ENCODE measurements at places on chromosomes 5 and 9.

DNA sequence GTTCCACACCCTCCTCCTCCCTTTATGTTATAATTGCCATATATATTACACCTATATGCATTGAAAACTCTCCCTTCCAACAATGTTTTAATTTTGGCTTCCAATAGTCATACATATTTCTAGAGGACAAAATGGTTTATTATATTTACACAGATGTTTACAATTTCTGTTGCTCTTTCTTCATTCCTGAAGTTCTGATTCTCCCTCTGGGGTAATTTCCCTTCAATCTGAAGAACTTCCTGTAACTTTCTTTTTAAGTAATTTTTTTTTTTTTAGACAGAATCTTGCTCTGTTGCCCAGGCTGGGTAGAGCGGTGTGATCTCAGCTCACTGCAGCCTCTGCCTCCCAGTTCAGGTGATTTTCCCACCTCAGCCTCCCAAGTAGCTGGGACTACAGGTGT, 173.0 kb upstream of the MAP1B start:
- DNase-seq, result no peak

DNA sequence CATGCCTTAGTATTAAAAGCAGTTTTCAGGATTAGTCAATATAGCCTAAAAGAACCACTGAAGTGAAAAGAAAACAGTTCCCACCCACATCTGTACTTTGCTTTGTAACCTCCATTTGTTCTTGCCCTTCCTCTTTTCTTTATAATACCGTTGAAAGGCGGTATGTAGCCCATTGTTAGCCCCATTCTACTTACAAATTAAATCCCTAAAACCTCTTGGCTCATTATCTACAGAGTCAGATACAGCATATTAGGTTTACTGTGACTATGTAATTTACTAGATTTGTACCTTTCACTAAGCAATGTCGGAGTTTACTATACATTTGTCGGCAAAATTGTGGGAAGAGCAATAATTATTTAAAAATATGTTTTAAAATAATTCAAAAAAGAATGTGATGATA, 17.3 kb downstream of the ALDH1A1 start:
- DNase-seq, result no peak

DNA sequence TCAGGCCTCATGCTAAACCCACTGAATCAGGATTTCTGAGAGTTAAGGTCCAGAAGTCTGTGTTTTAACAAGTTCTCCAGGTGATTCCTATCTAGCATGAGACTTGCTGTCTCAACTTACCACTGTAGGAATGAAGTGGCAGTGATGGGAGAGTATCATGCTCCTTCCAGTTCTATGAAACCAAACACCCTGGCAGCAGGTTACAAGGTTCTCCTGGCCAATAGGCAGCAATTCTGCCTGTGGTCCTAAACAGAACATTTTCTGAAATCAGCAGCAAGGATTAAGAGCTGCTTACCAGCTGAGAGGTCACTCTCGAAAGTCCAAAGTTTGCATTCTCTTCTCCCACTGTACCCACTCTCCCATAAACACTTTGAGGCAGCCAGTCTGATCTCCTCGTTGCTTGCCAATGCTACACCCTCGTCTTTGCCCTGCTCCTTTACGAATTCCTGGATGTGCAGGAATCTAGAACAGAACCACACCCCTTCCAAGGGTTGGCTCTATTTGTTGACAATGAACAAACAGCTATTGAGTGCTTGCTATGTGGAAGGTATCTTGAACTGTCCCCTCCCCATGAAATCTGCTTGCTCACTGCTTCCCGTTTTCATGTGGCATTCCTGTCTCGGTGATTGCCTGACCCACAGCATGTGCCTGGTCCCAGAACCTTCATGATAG, 100.5 kb downstream of the TMEM174 start:
- DNase-seq, result no peak

- no peak for DNase-seq
Observed at GRCh38 chr9:125534971-125535701, 171.9 kb downstream of the MAPKAP1 start.

- no peak for DNase-seq
Observed at GRCh38 chr5:129063483-129064113, 31.0 kb upstream of the ISOC1 start.

DNA sequence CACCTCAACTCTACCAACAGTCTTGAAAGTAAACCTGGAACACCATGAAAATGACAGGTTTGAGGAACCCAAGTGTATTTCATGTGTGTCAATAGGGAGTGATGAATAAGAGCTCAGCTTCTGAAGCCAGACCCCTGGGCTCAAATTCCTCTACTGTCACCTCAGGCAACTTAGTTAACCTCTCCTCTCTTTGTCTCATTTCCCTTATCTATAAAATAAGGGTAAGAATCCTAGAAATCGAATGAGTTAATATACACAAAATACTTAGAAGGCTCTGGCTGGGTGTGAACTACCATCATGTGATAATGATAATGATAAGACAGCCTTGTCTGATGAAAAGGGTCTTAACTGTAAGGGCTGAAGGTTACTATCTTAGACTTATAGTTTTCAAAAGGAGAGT, 66.3 kb downstream of the PIP5K1B start:
- no peak for DNase-seq

DNA sequence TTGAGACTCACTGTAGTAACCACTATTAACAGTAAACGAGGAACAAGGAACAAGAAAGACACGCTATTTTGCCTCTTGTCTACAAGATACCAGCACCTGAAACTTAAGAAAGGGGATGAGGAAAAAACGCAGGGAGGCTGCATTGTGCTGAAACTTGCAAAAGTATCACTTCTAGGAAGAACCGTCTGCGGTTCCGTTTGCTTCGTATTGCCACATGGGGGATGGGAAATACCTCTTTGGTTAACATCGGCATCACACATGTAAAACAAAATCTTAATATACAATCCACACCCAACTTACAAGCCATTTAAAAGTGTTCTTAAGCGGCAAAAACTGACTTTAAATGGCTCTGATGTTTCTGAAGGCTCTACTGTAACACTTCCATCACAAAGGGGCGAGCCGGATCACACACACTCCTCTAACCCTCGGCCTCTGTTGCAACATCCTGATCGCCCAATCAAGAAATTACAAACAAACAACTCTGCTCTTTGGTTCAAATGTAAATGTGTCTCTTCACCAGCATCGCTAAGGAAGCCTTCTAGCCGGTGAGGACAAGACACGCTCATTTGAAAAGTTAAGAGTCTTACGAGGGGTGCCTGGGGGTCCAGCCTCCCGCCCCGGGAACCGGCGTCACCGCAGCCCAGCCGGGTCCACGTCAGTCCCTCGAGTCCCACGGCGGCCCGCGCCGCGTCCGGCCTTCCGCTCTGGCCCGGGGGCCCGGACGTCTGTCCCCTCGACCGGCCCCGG, 621 bp downstream of the SEC16A start:
- no peak for DNase-seq

DNA sequence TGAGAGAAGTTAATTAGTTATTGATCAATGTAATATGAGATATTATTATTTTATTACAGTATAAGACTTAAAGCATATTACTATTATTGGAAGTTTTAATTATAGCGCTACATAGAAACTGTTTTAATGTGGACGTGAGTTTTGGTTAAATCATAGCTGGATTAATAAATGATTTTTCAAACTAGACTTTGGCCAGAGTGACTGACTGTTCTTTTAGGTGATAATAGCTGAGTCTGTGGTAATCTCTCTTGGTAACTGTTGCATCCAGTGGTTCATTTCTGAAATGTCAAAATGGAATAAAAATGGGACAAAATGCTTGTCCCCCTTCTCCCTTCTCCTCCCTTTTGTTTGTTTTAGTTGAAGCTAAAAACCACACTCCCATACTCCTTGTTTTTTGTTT, 28.1 kb downstream of the ANKHD1 start:
- no peak for DNase-seq

GRCh38 chr9:21831841-21832509, 29.5 kb downstream of the MTAP start:
- DNase-seq, result no peak

GRCh38 chr5:160524827-160525226, 103.2 kb downstream of the PTTG1 start:
- no peak for DNase-seq

All from esophagus squamous epithelium (tissue), 5 donors.